ENCODE measurements at places on chromosomes 7 and 10.

GRCh38 chr7:35355911-35356310 lies 102.0 kb upstream of the TBX20 start:
- ATAC-seq, result no peak

DNA sequence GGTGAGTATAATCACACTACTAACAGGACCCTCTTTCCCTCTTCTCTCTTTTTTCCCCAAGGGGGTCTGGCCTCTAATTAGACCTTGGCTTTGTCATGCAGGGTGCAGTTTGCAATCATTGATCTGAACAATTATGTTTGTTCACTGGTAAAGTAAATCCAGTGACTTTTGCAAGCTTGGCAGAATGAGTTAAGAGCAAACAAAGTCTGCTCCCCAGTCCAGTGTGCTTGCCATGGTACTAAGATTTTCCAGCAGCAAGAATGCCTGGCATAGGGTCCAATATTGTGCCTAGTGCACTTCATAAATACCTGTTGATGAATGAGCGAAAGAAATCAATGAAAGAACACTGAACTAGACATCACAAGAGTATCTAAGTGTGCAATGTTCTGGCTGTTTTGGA lies 43.9 kb downstream of the PLXDC2 start:
- ATAC-seq, result no peak

DNA sequence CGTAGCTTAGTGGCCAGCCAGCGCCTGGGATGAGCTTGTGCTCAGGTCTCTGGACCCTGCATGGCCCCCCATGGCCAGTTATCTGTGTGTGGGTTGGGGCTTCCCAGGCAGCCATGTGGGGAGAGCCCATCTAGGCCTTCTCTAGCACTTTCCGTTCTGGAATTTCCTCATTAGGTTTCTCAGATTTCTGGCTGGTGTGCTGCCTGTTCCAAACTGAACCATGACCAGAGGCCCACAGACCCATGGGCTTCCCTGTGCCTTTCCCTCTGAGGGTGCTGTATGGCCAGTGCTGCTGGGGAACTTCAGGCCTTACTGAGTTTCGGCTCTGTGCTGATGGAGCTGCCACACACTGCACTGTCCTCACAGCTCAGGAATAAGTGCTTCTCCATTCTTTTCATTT lies 50.2 kb downstream of the SHH start:
- no peak for ATAC-seq

- ATAC-seq, result no peak
Measured at GRCh38 chr7:17184805-17185689, 113.4 kb upstream of the AHR start.

GRCh38 chr10:25532213-25532612 lies 357.4 kb downstream of the GPR158 start:
- ATAC-seq, result no peak

- ATAC-seq, result no peak
Measured at GRCh38 chr10:6713120-6713519, 133.0 kb upstream of the PRKCQ start.

- peak; percentile 75 for ATAC-seq
Measured at GRCh38 chr10:103470761-103471653, 8.0 kb downstream of the CALHM3 start.

DNA sequence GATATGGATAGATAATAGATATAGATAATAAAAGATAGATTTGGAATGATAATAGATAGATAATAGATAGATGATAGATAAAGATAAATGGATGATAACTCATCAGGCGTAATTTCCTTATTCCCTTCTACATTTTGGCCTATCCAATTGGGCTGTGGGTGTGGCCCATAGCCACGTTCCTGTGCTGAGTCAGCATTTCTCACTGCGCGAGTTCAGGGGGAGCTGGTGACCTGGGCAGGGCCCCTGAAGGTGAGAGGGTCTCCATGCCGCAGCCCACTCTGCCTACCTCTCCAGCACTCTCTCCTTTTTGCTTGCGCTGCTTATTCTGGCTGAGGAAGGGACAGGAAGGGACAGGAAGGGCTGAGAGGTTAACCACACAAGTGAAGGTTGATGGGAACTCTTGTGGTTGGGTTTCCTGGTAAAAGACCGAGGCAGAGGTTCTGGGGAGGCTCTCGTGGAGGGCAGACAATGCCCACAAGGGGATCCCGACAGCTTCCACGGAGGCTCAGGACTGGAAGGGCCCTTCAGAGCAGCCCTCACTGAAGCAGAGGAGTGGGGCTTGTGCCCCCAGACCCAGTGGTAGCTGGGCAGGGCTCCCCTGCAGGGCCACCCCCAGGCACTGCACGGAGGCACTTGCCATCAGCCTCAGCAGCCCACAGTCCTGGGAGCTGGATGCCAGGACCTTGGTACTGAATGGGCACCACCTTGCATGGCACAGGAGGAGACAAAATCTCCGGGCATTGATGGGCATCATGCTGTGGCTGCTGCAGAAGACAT lies 247.3 kb upstream of the PITRM1 start:
- no peak for ATAC-seq

DNA sequence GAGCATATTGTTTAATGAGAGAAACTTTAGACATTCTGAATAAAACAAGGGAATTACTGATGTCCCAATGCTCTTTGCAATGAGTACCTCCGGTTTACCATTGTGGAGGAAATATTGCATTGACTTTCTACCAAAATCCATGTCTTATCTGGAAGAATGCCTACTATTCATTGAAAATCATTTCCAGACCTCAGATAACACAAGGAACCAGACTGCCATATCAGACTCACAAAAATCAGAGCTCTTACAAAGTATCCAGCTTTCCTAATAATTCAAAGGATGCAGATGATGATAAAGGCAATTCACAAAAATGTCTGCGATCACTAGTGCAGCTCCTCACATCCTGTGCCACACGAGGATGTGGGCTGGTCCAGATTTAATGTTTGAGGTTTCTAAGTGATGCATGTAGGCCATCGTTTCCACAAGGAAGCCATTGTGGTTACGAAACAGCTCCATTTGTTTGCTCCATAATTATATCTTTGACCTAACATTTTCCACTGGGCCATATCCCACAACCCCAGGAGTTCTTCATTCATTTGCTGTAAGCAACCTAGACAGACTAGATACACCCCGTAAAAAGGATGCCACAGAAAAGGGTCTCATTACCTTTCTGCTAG lies 831.1 kb upstream of the C7orf33 start:
- ATAC-seq, result no peak

GRCh38 chr10:121089434-121089833 lies 238.3 kb downstream of the WDR11 start:
- no peak for ATAC-seq

DNA sequence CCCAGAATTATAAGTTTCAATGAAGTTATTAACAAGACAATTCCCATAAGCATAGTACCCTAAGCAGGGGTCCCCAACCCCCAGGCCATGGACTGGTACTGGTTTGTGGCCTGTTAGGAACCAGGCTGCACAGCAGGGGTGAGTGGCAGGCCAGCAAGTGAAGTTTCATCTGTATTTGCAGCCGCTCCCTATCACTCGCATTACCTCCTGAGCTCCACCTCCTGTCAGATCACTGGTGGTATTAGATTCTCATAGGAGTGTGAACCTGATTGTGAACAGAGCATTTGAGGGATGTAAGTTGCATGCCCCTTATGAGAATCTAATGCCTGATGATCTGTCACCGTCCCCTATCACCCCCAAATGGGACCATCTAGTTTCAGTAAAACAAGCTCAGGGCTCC lies 36.0 kb upstream of the KIAA1217 start:
- no peak for ATAC-seq

DNA sequence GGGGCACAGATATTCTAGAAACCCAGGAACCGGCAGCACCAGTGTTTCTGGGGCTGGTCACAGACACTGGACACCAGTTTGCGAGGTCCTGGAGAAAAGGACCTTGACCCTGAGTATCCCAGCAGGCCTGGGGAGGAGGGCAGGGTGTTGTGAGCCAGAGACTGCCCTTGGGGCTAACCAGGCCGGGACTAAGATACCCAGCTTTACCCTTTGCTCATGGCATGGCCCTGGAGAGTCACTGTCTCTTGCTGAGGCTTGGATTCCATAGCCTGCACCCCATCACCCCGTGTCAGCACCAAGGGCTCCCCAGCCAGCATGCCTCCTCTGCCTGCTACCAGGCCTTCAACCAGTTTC lies 124.4 kb downstream of the COL26A1 start:
- ATAC-seq, result no peak

- ATAC-seq, result no peak
Measured at GRCh38 chr7:73429215-73429614, 4.4 kb upstream of the FZD9 start.

DNA sequence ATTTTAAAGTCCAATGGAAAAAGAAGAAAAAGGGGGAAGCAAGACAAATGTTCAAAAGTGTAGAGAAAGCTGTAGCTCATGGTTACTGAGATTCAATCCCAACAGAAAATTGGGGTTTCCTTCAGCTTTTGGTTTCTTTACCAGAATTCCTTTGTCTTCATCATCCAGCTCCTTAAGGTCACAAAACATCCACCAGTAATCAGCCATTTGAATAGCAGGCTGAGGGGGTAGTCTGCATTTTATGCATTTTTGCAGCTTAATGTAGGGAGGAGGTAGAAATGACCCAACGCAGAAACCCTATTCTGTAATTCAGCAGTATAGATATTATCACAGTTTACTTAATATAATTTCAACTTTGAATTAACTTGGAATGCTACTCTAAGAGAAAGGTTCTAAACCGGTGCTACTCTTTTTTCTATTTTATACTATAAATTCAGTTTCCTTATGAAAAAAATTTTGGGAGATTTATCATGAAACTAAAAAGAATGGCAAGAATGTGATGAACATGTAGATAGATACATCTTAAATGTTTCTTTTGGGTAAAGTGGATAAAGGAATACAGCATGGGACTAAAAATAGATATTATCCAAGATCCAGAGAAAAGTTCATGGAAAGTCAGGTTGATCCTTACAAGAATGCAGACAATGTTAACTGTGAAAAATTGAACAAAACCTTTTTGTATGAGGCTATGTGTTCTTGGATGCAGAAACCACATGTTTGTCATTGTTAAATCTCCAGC lies 596.9 kb downstream of the PHTF2 start:
- no peak for ATAC-seq

- no peak for ATAC-seq
Measured at GRCh38 chr7:98541101-98541500, 76.0 kb upstream of the NPTX2 start.

DNA sequence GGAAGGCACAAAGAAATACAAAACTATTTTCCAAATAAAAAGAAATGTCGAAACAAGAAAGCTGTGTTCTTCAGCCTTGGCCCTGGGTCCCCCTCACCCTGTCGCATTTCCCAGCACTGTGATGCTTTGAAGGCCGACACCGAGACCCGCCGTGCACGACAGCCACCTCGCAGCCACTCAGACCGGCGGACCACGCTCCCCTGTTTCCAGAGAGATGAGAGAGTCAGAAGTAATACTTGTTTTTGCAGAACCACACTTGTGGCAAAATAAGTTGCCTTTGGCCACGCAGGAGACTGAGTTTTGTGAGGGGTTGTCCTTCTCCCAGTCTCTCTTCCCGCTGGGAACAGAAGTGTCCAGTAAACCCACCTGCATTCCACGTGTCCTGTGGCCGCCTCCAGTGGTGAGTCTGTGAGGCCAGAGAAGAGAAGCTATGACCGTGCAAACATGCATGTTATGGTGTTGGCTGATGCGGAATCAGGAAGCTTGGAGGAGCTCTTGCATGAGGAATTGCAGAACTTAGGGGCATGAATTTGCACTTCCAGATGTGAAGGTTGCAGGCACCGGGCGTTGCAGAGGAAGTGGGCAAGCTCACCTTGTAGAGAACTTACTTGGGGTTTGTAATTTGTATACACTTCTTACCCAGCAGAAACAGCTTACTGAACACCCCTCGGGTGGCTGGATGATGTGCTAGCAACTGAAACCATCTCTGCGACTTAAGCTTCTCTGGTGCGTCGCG lies 194.5 kb downstream of the EBF3 start:
- ATAC-seq, result no peak

- no peak for ATAC-seq
Measured at GRCh38 chr7:49638166-49638565, 135.3 kb upstream of the VWC2 start.

DNA sequence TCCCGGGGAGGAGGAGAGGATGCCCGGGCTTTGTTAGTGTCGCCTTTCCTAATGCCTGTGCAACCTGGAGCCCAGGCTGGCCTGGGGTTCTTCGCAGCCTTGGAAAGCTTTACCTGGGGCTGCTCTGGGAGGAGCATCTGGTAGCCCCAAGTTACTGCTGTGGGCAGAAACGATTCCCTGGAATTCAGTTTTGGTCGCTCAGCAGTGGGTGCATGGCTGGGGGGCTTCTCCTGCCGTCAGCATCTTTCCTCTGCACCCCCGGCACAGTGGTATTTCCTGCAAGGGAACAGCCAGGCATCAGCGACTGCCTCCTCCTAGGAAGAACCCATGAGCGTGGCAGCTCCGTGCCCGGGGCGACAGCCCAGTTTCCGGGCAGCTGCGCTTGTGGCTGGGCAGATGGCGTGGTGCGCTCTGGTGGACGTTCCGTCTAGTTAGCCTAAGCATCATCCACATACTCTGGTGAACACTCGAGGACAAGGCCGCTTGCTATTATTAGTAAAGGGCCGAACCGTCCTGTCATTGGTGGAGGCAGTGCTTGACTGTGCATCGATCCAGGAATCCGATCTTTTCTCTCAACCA lies 107.0 kb upstream of the BTBD16 start:
- ATAC-seq, result peak; percentile 50

- ATAC-seq, result no peak
Measured at GRCh38 chr7:101701153-101701794, 72.2 kb upstream of the MYL10 start.

DNA sequence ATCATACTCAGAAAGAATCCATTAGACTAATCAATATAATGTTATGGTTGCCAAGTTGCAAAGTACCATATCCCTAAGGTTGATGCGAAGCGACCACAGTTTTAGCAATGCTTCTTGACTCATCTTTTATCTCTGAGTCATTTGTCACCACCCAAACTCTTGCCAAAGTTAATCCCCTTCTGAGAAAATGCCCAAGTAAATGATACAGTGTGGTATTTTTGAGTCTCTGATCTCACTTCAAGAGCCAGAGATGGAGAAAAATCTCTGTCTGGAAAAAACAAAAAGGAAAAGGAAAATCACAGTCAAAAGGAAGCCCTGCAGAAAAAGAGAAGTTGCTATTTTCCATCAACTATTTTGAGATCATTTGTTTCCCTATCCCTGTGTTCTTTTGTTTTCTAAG lies 26.7 kb upstream of the OTUD1 start:
- no peak for ATAC-seq

GRCh38 chr7:22551768-22552513 lies 52.0 kb upstream of the STEAP1B start:
- no peak for ATAC-seq

DNA sequence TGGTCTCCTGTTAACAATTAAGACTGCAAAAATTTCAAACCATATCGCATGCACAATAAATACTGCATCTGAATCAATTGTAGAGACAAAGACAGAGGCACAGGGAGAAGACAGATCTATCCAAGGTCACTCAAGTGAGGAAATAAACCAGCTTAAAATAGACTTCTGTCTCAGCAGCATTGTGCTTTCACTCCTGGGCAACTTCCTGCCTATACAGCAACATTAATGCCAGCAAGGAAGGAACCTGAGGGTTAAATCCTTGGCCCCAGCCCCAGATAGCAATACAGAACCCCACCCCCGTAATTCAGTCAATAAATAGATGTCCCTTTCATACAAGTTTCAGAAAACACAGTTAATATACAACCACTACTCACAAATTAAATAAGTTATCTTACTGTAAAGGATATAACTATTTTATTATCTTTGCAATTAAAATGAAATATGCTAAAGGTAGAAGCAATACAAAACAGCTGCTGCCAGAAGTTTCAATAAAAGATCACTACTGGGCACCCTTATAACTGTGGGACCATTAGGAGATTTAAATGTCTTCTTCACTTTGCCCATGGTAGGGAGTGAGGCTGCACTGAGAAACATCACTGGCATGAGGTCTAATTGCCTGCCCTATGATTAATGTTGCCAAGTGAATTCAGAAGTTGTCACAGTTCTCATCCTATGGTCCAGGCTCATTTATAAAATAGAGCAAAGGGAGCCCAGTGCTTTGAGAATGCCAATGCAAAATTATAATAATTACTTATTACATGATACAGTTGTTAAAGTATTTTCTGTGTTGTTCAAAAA lies 49.4 kb downstream of the CAV1 start:
- no peak for ATAC-seq
